ENCODE measurements at places on chromosomes 4 and X.

DNA sequence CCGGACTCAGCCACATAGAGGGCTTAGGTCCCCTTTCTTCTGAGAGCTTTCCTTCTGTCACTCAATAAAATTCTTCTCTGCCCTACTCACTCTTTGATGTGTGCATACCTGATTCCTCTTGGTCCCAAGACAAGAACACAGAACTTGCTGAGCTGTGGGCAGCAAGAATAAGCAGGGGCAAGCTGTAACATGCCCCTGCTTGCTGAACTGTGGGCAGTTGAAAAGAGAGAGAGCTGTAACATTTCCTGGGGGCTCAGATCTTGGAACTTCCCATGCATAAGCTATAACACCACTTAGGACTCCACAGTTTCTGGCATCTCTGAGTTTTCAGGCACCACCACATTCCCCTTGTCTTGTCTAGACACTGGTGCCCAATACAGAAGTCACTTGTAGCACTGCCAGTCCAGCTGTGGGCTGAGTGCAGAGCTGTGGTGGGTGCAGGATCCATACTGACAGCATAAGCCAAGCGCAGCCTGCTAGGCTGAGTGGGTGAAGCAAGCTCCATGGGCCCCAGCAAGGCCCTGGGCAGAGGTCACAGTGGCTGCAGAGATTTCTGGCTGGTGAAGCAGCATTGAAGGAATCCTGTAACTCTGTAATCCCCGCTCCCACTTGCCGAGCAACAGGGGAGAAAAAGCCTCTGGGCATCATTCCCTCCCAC is 241.2 kb downstream of the PCDH10 start:
- no peak for DNase-seq

DNA sequence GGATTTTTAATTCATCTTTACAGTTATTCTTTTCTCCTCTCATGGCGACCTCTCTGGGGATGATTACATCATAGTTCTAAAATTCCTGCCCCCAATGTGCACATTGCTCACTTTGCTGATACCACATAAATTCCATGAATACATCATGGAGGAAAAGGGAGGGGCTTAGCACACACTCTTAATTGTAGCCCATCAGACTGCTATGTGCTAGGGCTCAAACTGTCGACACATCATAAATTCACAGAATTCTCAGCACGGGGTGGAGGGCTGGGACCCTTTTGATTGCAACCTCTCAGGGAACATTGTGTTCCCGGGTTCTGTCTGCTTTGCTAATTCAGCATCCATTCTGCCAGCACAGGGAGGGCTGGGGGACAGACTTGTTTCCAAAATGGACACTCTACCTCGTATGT is 592.9 kb downstream of the BCOR start:
- DNase-seq, result no peak

- DNase-seq, result no peak
These were observed 37.9 kb upstream of the NKAP start for GRCh38 chrX:119981286-119982070.

DNA sequence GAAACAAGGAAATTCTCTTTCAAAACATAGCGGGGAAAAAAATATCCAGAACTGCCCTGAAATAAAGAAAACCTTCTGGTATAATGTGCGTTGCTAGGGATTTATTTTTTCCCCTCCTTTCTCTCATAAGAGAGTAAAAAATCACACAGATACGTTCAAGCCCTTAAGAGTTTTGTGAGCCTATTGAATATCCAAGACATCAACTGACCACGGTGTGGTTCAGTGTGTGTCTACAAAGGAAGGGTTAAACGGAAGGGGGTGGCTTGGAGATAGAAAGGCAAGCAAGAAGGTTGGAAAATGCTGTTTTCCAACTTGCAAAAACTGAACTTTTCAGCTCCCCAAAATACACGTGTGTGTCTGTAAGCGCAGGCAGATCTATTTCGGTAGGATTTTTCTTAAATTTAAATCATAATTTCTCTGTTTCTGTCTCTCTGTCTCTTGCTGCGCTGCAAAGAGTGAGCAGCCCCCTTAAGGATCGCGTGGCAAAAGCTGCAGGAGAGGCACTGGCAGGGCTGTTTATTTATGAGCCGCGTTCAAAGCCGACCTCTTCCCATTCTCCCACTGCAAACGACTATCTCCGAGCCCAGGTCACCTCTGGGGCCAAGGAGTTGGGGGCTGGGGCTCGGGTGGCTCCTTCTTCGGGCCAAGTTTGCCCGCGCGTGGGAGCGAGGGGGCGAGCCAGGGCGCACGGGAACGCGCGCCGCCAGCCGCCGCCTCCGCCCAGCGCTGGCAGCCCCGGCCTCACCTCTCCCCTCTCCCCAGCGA is 492 bp upstream of the SLIT2 start:
- no peak for DNase-seq

GRCh38 chr4:165059386-165059785 is 5.7 kb downstream of the TRIM75 start:
- DNase-seq, result no peak

GRCh38 chr4:98242538-98242937 is 18.6 kb upstream of the RAP1GDS1 start:
- DNase-seq, result no peak

DNA sequence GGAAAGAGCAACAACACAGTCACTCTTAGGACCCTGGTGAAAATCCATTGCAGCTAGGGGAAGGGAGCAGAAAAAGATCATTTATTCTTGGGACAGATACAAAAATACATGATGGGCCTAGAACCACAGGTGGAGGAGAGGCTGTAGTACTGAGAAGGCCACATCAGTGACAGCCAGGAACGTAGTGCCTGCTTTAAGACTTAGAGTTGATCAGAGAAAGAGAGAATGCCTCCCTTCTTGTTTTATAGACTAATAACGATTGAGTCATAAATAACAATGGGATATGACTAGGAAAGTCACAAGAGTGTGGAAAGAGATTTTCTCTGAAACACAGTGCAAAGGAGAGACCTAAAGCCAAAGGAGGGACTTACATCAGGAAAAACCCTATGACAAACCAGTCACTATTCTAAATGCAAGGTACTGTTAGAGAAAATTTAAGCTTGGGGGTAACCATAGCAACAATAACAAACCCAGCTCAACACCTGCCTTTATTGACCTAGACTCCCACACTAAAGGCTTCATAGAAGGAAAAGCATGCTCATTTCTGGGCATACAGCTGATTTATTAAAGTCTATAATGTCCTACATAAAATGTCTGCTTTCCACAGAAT is 1015.0 kb upstream of the GRID2 start:
- no peak for DNase-seq

DNA sequence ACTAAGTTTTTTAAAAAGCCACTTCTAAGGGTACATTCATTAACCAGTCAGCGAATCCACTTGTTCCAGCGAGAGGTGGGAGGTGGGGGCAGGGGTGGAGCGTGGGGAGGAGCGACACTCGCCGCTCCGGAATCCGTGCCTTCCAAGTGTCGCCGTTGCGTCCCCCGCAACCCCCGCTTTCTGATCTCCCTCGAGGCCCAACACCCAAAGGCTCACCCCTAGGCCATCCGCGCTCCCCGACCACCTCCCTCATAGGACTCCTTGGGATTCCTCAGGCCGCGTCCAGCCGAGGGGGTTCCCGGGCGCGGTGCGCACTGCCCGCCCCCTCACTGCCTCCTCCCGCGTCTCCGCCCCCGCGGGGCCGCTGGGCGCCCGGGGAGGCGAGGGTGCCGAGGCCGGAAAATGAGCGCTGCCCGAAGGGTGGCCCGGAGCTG is 108.1 kb upstream of the STOX2 start:
- peak; percentile 15 for DNase-seq
